ENCODE measurements at places on chromosomes 13 and 19.

DNA sequence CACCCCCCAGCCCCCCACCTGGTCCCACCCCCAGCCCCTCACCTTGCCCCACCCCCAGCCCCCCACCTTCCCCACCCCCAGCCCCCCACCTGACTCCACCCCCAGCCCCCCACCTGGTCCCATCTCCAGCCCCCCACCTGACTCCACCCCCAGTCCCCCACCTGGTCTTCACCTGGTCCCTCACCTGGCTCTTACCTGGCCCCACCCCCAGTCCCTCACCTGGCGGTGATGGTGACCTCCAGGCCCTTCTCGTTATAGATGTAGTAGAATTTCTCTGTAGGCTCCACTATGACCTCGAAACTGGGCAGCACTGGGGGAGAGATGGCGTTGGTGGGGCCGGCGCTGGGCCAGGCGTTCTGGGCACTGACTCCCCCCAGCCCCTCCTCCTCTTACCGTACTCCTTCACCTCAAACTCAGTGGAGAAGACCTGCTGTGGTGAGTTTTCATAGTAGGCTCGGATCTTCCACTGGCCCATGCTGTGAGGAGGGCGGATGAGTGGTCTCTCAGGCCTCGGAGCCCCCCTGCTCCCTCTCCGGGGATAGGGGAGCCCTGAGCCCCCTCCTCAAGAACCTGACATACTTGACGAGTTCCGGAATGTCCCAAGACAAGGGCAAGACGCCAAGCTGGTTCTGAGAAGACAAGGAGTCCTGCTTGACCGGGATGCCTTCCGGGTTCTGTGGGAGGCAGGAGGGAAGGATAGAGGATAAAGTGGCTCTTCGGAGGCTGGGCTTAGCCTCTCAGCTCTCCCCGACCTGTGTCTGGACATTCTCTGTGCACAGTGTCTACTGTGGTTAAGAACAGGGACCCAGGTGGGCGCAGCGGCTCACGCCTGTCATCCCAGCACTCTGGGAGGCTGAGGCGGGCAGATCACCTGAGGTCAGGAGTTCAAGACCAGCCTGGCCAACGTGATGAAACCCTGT lies 6.4 kb downstream of the C3 start:
- DNase-seq: no peak

- DNase-seq: peak; percentile 80
Observed at GRCh38 chr13:44218501-44219240, 155.0 kb upstream of the SERP2 start.

DNA sequence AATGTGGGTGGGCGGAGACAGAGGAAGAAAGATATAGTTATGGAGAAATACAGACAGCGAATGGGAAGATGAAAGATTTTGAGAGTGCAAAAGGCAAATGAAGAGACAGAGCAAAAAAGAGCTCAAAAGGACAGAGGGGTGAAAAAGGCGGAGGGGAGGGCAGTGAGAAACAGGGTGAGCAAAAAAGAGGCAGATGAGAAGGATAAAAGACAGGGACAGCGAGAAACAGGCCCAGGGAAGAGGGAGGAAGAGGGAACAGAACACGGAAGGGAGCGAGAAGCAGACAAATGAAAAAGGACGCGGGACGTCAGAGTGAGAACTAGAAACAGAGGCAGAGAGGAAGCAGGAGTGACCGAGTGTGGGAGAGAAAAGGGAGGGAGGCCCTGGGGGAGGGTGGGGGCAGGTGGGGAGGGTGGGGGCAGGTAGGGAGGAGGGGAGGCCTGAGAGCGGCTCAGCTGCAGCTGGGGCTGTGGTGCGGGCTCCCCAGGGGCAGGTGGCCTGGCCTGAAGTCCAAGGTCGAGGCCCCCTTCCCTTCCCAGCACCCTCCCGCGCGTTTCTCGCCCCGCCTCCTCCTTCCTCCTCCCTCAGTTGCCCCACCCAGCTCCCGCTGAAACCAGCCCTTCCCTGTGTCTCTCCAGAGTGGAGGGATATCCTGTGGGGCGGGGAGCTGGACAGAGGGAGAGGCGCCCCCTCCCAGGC lies 2.9 kb downstream of the KLK1 start:
- no peak for DNase-seq

- DNase-seq: no peak
Observed at GRCh38 chr13:29294821-29295220, 300.7 kb downstream of the SLC7A1 start.

GRCh38 chr19:1035998-1036621 lies 3.8 kb upstream of the ABCA7 start:
- DNase-seq: no peak

DNA sequence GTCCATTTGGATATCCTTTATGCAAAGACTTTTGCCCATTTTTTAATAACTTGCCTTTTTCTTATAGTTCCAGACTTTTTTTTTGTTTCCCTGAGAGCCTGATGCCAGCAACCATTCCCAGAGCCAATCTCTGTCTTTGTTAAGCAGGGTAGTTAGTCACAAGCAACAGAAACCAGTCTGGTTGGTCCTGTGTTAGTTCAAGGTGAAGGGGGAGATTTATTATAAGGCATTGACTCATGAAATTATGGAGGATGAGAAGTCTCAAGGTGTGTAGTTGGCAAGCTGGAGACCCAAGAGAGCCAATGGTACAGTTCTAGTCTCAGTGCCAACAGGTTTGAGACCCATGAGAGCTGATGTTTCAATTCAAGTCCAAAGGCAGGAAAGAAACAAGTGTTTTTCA lies 33.0 kb downstream of the GPR12 start:
- DNase-seq: no peak

GRCh38 chr13:113518076-113518803 lies 27.7 kb upstream of the DCUN1D2 start:
- no peak for DNase-seq

GRCh38 chr13:99421758-99422585 lies 79.3 kb upstream of the TM9SF2 start:
- no peak for DNase-seq

DNA sequence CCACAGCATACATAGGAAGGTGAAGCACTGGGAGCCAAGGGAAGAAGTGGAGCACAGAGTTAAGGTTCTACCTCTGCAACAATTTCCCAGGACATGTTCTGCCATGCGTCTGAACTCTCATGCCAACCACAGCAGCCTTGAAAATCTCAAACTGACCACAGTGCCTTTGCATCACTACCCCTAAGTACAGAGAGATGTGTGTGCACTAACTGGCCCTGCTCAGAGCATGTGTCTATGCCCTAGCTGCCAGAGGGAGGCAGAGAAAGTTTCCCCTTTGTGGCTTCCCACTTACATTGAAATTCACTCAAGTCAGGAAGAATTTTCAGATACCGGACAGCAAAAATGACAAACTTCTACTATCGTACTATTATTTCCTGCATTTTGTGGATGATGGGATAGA lies 26.8 kb upstream of the WDFY2 start:
- no peak for DNase-seq

DNA sequence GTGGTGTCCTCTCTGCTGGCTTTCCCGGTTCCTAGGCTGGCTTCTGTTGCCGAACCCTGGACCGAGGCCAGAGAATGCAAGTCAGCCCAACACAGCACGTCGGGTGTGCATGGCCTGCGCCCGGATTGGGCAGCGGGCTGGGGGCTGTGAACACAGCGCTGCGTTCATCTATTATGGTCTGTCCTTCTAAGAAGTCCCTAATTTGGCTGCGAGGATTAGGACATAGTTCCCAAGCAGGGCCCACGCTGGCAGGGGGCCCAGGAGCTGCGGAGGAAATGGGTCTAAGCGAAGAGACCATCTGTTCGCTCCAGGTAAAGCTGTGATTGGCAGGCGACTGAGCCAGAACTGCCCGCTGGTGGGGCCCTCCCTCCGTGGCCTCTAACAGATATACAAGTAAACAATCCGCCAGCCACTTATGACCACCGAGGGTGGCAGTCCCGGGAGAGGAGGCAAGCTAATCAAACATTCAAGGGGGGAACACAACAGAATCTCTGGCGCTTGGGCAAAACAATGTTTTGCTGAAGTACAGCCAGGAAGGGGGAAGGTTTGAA lies 6.0 kb downstream of the SYCE2 start:
- peak; percentile 98 for DNase-seq

DNA sequence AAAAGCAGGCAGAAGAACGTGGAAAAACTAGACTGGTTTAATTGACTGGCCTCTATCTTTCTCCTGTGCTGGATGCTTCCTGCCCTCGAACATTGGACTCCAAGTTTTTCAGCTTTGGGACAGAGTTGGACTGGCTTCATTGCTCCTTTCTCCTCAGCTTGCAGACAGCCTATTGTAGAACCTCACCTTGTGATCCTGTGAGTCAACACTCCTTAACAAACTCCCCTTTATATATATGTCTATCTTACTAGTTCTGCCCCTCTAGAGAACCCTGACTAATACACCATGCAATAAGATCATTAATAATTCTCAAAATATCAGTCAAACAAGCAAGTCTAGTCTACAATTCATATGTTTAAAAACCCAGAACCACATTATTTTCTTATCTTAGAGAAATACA lies 662.4 kb downstream of the TBC1D4 start:
- no peak for DNase-seq

- no peak for DNase-seq
Observed at GRCh38 chr19:12720851-12721655, 2.7 kb downstream of the TNPO2 start.

GRCh38 chr19:19113040-19113626 lies 25.1 kb downstream of the TMEM161A start:
- DNase-seq: no peak

DNA sequence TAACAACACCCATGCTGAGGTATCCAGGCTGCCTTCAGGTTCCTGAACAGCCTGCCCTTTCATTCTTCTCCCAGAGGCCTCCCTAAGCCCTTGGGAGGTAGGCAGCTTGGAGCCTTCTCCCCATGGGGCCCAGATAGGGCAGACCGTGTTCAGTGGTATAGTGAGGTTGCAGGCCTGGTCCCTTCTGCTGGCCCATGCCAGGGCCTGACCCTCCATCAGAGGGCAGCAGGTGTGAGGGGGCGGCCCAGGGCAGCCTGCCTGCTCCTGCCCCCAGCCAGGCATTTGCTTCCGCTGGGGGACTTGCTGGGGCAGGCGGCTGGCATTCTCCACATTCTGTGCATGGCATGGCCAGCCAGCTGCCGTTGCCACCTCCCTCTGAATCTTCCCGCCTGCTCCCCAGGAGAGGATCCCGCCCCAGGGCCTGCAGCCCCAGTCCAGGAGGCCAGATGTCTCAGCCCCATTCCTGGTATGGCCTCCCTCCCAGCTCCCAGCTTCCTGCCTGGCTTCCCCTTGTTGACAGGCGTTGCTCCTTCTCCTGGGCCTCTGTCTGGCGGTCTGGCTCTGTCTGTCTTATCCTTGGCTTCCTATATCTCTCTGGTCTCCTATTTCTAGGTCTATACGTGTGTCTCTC lies 8.9 kb downstream of the CIC start:
- DNase-seq: no peak

DNA sequence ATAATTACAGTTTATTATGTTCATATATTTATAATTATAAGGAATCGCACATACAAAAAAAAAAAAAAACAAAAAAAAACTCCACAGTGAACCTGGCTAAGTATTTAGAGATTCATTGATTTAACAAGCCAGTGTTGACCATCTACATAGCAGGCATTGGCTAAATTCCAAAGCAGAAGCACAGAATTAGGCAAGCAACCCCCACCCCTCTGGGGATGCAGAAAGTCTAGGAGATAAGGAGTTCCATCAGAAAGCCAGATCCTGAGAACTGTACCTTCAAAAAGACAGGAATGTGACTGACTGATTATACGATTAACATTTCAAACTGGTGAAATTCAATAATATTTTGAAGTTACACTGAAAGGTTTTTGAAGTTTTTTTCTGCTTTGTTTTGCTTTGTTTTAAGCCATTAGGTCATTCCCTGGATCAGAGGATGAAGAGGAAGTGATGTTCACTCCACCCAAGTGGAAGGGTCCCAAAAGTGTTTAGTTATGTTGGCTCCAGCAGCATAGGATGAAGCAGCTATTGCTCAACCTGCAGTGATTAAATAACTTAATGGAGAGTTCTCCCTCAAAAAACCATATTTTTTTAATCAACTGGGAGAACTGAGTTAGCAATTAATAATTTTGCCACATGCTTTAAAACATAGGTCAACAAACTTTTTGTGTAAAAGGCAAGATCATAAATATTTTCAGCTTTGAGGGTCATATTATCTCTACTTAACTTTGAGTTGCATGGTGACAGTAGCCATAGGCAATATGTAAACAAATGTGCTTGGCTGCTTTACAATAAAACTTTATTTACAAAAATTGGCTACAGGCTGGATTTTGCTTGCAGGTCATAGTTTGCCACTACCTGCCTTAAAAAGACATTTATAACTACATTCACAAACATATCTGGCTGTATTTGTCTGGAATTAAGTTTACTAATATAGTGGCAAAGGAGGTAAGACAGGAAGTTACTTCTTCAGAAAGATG lies 49.6 kb downstream of the DOCK9 start:
- DNase-seq: no peak

GRCh38 chr13:91133941-91134802 lies 213.3 kb upstream of the MIR17HG start:
- no peak for DNase-seq

DNA sequence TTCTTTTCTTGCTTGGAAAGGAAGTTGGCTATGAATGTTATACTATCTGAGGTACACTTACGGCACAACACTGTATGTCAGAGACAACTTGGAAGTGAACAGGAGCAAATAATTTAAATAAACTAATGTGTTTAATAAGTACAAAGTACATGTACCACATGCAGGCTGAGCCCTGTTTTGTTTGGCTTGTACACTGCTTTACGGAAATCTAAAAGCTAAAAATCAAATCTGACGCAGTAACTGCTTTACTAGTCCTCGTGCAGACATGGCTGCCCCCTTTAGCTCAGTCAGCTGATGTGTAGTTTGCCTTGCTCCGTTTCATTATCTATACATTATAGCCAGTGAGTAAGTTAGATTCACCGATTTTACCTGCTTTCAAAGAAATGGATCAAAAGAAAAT lies 36.5 kb downstream of the TDRD3 start:
- no peak for DNase-seq

GRCh38 chr13:98959291-98959690 lies 18.6 kb downstream of the DOCK9 start:
- no peak for DNase-seq

GRCh38 chr13:45576466-45576865 lies 39.1 kb downstream of the ERICH6B start:
- DNase-seq: no peak

GRCh38 chr13:76836311-76836710 lies 49.9 kb downstream of the KCTD12 start:
- no peak for DNase-seq

DNA sequence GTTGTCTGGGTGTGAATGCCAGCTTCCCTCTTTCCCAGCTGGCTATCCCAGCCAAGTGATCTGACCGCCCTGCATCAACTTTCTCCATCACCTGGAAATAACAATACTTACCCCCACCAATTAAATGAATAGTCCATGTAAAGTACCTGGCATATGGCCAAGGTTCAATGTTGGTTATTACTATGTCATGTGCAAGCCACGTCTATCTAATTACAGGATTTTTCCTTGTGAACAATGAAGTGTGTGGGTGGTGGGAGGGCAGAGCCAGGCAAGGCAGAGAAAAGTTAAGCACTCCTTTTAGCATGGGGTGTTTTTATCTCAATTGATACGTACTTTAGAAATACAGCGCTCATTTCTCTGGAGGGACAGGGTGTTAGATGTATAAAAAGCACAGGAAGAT lies 121.1 kb downstream of the NHLRC3 start:
- peak; percentile 22 for DNase-seq

DNA sequence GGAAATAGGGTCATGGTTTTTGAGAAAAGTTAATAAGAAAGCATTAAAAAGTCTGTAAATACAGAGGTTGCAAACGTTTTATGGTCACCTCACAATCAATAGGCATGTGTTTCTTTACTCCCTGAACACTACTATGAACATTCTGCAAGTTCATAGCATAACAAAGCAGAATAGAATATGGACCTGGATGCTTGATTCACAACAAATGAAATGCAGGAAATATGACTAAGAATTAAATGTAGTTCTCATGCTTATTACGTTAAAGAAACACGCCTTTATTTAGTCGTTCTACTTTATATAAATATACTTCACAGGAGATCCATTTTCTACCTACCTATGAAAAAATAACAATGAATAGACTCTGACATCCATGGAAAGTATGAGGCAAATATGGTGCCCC lies 344.0 kb downstream of the KCTD12 start:
- DNase-seq: no peak

Measured in NCI-H2029 treated with DMSO at 0.1 percent for 48 hours (cell line).